ENCODE measurements at places on chromosomes 2 and 18. TPM values are rescaled to one million over a fixed set of nuclear protein-coding genes. Genes with fewer than 3 reads are reported as not detected.

- H3K4me3 ChIP-seq, result no peak overlapping the region
- no peak for DNase-seq
- no peaks in the 10 kb centered on the region for H3K36me3 ChIP-seq
- H3K4me1 ChIP-seq, result no peaks in the 10 kb centered on the region
- no peaks in the 10 kb centered on the region for H3K27me3 ChIP-seq
Observed at GRCh38 chr2:45844796-45845457, 193.5 kb downstream of the PRKCE start.

DNA sequence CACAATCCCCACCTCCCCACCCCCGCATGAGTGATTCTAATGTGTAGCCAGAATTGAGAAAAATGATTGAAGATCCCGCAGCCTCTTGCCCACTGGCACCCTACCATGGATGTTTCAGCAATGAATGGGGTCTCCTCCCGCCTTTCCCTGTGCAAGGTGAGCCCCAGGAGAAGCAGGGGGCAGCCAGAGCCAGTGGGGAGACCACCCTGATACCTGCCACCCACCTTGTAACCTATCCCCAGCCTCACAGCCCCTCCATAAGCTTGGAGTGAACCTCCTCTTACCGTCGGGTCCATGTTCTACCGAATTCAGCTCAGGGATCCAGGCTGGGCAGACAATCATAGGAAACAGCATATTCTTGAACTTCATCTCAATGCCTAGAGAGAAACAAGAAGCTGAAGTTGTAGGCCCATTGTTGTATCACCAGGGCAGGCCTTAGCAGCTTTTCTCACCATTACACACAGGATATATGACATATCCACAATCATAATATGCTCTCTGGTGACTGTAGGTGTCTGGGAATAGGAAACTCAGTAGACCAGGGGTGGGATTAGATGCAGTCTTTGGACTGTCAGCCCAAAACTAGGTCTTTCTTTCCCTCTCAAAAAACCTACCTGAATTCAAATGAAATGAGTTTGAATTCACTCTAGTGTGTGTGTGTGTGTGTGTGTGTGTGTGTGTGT is 30.9 kb downstream of the XDH start:
- no peak overlapping the region for H3K4me3 ChIP-seq
- H3K27me3 ChIP-seq, result no peaks in the 10 kb centered on the region
- H3K4me1 ChIP-seq, result no peaks in the 10 kb centered on the region
- H3K27ac ChIP-seq, result no peak overlapping the region
- no peak for DNase-seq

Gene ACTG2
- total RNA-seq, result 1.5 TPM

- no peak overlapping the region for H3K4me3 ChIP-seq
- no peak for DNase-seq
- H3K36me3 ChIP-seq, result no peaks in the 10 kb centered on the region
Observed at GRCh38 chr2:20797096-20797495, 25.8 kb downstream of the LDAH start.

DNA sequence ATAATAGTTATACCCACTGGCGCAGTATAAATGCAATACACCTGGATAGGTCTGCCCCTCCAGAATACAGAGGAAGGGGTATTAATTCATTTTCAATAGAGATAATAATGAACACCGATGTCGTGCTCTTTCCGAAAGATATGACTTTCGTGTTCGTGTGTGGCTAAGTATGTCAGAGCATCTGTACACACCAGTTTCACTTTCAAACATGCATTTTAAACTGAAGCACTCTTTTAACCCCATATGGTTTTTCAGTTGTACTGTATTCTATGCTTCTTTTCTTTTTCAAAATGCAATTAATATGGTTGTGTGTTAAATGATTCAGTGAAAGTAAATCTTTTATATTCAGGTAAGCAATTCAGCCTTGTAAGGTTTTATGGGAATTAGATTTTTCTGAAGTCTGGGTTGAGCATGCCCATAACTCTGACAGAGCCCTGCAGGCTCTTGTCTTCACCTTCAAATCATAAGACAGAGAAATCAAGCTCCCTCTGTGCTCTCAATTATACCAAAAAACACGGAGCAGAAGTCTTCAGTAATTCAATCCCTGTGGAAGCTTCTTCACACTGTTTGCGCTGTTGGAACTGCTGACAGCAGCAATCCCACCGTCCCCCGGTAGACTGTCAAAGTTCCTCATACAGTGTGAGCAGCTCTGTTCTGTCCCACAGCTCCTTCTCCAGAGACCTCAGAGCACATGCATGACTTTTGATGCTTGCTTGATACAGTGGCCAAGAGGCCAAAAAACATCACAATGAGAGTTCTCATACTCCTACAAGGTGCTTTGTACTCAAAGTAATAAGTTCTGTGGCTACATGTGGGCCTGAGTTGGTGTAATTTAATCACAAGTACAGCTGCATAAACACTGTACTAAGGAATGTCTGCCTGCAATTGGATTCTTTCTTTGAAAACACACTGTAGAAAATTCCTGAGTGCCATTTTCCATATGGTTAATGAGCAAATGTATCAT is 186.8 kb downstream of the ZNF521 start:
- H3K27me3 ChIP-seq, result no peaks in the 10 kb centered on the region
- no peak for DNase-seq
- no peaks in the 10 kb centered on the region for H3K36me3 ChIP-seq
- no peak overlapping the region for H3K4me3 ChIP-seq
- no peaks in the 10 kb centered on the region for H3K4me1 ChIP-seq

DNA sequence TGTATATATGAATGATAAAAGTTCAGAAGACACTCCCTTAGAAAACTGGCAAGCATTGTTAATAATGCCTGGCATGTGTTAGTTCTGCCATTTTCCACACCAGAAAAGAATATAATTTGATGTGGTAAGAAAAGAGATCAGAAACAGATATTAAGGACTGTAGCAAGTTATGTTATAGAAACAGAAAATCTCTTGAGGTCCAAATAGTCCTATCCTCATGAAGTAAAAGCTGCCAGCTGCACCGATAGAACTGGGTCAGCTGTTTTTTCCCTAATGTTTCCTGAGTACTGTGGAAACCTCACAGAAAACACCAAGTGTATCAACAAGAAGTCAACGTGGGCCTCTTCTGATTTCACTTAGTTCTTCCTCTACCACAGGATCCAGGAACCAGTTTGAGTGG is 56.9 kb upstream of the SDC1 start:
- no peaks in the 10 kb centered on the region for H3K36me3 ChIP-seq
- DNase-seq, result no peak
- no peak overlapping the region for H3K4me3 ChIP-seq
- no peaks in the 10 kb centered on the region for H3K27me3 ChIP-seq

GRCh38 chr2:42182654-42183308 is 13.6 kb downstream of the EML4 start:
- DNase-seq, result no peak
- H3K36me3 ChIP-seq, result no peaks in the 10 kb centered on the region
- H3K27me3 ChIP-seq, result no peaks in the 10 kb centered on the region
- peaks cover 8% of the 10 kb centered on the region for H3K4me1 ChIP-seq

GRCh38 chr2:128558441-128558840 is 239.8 kb upstream of the HS6ST1 start:
- H3K27me3 ChIP-seq, result no peaks in the 10 kb centered on the region
- no peaks in the 10 kb centered on the region for H3K36me3 ChIP-seq
- peaks cover 8% of the 10 kb centered on the region for H3K4me1 ChIP-seq
- H3K4me3 ChIP-seq, result no peak overlapping the region
- no peak for DNase-seq

DNA sequence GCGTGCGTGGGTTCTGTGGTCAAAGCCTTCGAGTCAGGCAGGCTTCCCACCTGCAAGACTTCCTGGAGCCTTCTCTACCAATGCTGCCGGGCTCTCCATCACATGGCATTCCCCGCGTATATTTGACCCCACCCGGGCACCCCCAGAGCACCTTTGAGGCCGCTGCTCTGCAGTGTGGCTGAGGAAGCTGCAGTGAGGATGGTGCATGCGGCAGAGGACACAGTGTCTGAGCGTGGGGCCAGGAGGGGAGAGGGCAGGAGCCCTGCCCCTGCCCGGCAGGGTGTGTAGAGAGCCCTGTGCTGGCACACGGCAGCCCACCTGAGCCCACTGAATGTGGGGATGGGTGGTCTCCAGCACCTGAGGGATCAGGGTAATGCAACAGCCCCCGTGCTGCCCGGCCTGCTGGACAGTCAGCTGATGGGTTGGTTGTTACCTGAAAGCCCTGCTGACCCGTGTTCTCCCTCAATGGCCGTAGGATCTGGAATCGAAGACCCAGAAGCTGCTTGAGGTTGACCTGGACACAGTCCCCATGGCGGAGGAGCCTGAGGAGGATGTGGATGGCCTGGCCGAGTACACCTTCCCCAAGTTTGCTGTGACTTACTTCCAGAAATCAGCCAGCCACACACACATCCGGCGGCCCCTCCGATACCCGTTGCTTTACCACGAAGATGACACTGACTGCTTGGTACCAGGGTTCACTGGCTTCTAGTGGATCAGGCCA is 36.8 kb upstream of the GPR17 start:
- no peaks in the 10 kb centered on the region for H3K27me3 ChIP-seq
- H3K4me1 ChIP-seq, result no peaks in the 10 kb centered on the region
- DNase-seq, result no peak
- no peak overlapping the region for H3K4me3 ChIP-seq
- no peaks in the 10 kb centered on the region for H3K36me3 ChIP-seq

DNA sequence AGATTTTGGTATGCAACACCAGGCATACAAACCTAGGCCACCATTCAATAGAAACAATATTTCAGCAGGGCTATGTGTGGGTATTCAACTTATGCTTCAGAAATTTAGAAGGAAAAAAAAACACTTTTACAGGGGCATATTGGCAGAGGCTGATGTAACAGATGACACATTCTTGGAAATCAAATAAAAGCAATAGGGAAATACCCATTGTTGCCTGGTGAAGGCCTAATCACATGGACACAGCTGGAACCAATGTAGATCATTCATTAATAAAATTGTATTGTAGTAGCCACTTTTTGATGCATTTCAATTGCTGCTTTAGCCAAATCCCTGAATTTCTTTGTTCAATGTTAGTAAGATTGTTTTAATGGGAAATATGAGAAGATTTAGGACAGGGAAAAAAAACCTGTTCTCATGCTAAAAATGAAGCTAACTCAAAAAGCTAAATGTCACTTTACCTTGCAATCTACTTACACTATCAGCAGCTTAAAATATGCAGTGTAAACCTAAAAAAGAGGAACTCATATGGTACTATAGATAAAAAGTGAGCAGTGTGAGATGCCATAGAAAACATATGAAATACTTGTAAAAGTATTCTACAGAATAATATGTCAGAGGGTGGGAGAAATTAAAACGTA is 289.4 kb downstream of the ZEB2 start:
- no peaks in the 10 kb centered on the region for H3K27me3 ChIP-seq
- DNase-seq, result no peak
- H3K4me3 ChIP-seq, result no peak overlapping the region

DNA sequence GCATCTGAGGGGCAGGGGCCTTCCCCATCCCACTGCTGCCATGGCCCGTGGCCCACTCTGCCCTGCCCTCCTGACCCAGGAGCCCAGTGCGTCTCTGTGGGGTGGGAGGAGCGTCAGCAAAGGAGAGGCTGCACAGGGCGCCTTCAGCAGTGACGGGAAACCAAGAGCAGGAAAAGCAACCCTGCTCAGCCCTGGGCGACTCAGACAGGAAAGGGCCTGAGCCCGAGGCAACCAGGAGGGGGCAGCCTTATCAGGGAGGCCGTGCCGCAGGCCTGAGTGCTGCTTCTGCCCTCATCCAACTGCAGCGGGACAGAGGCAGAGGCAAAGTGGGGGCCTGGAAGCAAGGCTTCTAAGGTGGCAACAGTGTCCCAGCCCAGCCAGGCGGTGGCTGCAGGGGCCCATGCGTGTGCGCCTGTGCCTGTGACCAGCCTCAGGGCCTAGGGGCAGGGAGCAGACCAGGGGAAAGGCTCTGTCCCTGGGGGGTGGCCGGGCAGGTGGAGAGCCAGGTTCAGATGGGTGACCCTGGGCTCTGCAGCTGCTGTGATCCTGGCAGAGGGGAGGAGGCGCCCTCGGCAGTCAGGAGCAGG is 23.3 kb upstream of the ALPI start:
- DNase-seq, result no peak
- H3K4me1 ChIP-seq, result no peaks in the 10 kb centered on the region
- no peak overlapping the region for H3K27ac ChIP-seq
- no peaks in the 10 kb centered on the region for H3K36me3 ChIP-seq

DNA sequence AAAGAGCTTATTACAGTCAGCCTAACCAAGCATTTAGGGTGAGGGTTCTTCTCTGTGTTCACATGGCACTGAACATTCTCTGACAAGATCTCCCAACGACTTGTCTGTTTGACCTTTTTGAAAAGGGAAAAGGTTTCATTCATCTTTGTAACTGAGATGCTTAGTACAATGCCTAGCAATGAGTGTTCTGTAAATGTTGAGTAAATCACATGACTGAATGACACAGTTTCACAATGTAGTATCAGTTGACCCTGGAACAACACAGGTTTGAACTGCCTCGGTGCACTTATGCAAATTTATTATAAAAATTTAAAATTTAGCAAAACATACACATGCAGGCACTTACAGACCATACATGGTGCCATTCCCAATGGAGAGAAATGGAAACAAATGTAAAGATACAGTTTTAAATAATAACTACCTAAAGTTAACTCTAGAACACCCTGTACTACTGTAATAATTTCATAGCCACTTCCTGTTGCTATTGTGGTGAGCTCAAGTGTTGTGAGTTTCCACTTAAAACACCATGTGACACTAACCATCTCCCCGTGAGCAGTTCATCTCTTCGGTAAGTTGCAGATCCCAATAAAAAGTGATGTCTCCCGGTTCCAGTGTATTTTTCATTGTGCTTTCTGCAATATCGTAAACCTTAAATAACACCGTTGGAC is 34.1 kb upstream of the VWC2L start:
- H3K27ac ChIP-seq, result no peak overlapping the region
- no peak for DNase-seq
- no peaks in the 10 kb centered on the region for H3K4me1 ChIP-seq
- H3K4me3 ChIP-seq, result no peak overlapping the region

DNA sequence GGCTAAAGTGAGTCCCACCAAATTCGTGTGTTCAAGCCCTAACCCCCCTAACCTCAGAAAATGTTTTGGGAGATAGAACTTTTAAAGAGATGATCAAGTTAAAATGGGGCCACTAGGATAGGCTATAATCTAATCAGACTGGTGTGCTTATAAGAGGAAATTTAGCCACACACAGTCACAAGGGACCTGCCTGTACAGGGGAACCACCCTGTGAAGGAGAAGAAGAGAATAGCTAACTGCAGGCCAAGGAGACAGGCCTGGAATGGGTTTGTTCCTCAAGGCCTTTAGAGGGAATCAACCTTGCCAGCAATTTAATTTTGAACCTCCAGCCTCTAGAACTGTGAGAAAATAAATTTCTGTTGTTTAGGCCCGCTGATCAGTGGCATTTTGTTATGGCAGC is 36.0 kb upstream of the TANK start:
- H3K36me3 ChIP-seq, result no peaks in the 10 kb centered on the region
- H3K4me3 ChIP-seq, result no peak overlapping the region
- no peaks in the 10 kb centered on the region for H3K27me3 ChIP-seq
- peak overlapping the region; percentile 80 for H3K27ac ChIP-seq

Gene CPSF3
- total RNA-seq, result 33.6 TPM

- no peak for DNase-seq
- no peaks in the 10 kb centered on the region for H3K36me3 ChIP-seq
- H3K27ac ChIP-seq, result no peak overlapping the region
- H3K4me1 ChIP-seq, result no peaks in the 10 kb centered on the region
Observed at GRCh38 chr18:58525928-58526424, 102.9 kb downstream of the ALPK2 start.

Gene AKAIN1
- total RNA-seq, result not detected

- H3K36me3 ChIP-seq, result no peaks in the 10 kb centered on the region
- peaks cover 9% of the 10 kb centered on the region for H3K4me1 ChIP-seq
- H3K27ac ChIP-seq, result no peak overlapping the region
- no peaks in the 10 kb centered on the region for H3K27me3 ChIP-seq
- no peak overlapping the region for H3K4me3 ChIP-seq
- DNase-seq, result no peak
Observed at GRCh38 chr2:226674123-226674522, 125.5 kb downstream of the IRS1 start.

Gene DNER
- not detected for total RNA-seq

Gene AFF3
- total RNA-seq, result 1.2 TPM

Gene KRTCAP3
- 17.5 TPM for total RNA-seq

Gene DNAH6
- 3.2 TPM for total RNA-seq
